Stimulated activated CD8-positive, alpha-beta memory T cell treated with anti-CD3 and anti-CD28 coated beads, Interleukin-7, amount 100 ng/mL, for 1 hour (primary cell): ENCODE measurements at places on chromosomes 12 and 14.
A peak's percentile ranks its signal among the peaks of the same experiment; 100 is the strongest.

DNA sequence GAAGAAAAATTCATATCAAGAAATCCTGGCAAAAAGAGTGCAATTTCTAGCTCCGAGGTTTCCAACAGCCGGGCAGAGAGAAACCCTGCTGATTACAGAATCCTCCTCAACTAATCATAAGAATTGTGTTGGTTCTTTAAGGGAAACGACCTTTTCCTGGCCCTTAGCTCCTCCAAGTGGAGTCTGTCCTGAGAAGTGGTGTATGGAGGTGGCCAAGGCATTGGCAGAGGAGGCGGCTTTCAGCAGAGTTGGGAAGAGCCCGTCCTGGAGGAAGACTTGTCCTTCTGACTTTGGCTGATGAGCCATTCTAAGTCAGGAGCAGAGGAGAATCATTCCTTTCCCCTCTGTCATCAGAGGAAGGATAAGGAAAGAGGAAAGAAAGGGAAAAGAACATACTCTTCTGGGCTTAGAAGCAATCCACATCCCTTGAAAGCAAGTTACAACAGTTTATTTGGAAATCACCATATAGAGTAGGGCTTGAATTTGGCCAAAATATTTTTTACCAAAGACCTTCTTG lies 46.5 kb upstream of the PTCSC3 start:
- DNase-seq: no peak

- no peak for DNase-seq
These were observed 80.9 kb downstream of the SLC41A2 start for GRCh38 chr12:104877103-104877705.

DNA sequence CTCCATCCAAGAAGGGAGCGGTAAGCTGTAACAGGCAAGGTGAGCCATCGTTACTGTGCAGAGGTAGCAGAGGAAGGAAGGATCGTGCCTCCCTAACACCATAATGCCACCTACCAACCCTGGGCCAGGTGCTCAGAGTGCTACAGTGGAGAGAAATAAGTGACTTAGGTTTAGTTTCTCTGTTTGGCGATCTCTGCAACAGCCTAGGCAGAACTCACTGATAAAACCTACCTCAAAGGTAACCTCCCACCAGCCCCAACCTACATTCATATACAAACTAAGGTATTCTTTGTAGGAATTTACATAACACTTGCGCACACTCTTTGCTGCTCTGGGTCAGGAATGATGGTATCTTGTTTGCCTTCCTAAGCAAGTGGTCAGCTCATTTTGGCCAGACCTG lies 93.4 kb upstream of the TMEM132D start:
- no peak for DNase-seq

- DNase-seq: no peak
These were observed 23.4 kb upstream of the ZNF641 start for GRCh38 chr12:48374164-48374563.

GRCh38 chr12:38782359-38782758 lies 123.0 kb downstream of the CPNE8 start:
- no peak for DNase-seq

DNA sequence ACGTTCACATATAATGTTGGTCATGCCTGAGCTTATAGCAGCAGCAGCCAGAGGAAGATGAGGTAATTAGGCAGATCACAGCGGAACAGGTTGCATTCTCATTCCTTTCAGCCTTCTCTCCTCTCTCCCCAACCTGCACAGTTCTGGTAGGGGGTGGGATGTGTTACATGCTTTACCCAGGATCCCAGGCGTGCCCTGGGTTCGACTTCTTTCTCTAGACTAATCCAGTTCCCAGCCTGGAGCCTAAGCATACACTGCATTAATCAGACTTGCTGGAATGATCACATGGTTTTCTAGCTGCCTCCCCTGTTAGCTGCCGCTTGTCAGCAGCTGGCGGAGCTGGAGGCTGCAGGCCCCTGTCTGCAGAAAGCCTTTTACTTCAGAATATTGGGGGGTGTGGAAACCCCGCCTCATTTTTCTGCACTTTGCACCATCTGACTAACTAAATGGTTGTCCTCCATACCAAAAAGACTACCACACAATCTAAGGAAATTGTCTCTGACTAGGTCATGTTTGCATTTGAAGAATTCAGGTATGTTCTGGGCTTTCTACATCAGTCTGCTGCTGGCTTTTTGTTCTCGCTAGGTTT lies 46.0 kb upstream of the EVL start:
- no peak for DNase-seq

GRCh38 chr12:113297621-113298471 lies 37.1 kb downstream of the SLC8B1 start:
- no peak for DNase-seq

DNA sequence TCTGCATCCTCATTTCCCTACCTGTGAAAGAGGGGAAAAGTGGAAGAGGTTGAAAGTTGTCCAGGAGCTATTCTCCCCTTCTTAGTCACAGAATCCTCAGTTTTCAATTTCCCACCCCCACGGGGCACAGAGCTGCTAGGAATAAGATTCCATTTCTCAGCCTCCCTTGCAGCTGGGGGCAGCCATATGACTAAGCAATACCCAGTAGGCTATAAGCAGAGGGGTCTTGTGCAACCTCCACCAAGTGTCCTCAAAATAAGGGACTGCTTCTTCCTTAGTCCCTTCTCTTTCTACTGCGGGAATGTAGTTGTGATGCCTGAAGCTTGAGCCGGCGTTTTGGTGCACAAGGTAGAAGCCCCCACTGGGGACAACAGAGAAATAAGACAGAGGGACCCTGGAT lies 40.9 kb downstream of the VWF start:
- no peak for DNase-seq

GRCh38 chr14:66119606-66120231 lies 366.5 kb upstream of the CCDC196 start:
- DNase-seq: no peak

DNA sequence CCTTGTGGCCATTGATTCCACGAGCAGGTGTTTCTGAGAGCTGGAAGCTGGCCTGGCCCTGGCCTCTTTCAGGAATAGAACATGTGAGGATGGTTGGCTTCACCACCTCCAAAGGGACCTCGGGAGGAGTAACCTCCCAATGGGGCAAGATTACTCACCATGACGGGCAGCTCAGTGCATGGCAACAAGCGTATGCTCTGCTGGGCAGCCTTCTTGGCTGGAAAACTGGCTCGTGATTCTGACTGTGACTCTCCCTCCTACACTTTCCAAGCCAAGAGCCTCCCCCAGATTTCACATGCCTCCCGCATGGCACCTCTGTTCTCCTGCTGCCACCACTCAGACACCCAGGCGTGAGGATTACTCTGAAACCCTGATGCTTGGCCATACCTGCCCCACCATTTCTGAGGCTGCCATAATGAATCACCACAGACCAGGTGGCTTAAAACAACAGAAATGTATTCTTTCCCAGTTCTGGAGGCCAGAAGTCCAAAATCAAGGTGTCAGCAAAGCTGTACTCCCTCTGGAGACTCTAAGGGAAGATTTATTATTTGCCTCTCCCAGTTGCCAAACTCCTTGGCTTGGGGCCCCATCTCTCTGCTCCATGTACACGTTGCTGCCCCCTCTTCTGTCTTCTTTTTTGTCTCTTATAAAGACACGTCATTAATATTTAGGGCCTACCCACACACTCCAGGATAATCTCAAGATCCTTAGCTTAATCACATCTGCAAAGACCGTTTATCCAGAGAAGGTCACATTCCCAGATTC lies 215.9 kb downstream of the CHST11 start:
- DNase-seq: no peak

DNA sequence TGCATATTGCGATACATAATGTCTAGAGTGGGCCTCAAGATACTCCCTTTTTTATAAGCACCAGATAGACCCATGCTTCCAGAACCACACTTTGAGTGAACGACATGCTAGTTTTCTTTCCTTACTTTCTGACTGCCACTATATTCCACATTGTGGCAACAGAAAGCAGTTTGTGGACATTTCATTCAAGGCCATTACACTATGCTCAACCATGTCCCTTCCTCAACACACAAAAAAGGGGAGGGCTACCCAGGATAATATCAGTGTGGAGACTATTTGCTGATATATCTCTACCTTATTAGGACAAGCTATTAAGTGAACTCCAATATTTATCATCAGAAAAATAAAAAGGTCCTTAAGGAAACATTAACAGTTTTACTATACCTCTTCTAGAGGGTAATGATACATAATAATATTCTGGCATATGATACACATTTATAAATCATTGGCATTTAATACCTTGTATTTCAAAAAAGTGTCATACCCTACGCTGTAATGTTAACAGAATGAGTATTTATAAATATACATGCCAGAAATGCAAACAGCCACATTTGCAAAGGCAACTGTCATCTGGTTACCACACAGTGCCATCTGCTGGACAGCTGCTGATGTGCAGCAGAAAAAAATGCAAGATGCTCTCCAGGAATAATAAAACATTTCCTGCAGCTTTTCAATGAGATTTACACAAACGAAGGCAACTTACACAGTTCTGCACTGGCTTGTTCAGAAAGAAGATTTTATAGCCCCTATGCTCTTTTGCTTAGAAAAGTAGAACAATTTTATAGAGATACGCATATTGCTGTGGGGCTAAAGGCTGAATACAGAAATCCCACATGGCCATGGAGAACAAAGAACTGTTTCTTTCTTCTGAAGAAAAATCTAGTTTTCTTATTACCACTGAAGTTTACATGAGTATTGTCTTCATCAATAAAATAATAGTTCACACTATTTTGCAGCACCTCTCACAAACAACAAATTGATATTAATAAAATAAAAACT lies 182.2 kb upstream of the GRIP1 start:
- DNase-seq: peak; percentile 49

DNA sequence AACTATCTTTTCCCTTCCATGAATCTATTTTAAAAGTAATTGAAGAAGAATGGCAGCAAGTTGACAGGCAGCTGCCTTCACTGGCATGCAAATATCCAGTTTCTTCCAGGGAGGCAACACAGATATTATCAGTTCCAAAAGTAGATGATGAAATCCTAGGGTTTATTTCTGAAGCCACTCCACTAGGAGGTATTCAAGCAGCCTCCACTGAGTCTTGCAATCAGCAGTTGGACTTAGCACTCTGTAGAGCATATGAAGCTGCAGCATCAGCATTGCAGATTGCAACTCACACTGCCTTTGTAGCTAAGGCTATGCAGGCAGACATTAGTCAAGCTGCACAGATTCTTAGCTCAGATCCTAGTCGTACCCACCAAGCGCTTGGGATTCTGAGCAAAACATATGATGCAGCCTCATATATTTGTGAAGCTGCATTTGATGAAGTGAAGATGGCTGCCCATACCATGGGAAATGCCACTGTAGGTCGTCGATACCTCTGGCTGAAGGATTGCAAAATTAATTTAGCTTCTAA lies 18.4 kb downstream of the TMPO start:
- no peak for DNase-seq

- DNase-seq: no peak
These were observed 323.3 kb downstream of the CCER1 start for GRCh38 chr12:90631591-90632212.
